ENCODE measurements at places on chromosomes 1 and 21.

DNA sequence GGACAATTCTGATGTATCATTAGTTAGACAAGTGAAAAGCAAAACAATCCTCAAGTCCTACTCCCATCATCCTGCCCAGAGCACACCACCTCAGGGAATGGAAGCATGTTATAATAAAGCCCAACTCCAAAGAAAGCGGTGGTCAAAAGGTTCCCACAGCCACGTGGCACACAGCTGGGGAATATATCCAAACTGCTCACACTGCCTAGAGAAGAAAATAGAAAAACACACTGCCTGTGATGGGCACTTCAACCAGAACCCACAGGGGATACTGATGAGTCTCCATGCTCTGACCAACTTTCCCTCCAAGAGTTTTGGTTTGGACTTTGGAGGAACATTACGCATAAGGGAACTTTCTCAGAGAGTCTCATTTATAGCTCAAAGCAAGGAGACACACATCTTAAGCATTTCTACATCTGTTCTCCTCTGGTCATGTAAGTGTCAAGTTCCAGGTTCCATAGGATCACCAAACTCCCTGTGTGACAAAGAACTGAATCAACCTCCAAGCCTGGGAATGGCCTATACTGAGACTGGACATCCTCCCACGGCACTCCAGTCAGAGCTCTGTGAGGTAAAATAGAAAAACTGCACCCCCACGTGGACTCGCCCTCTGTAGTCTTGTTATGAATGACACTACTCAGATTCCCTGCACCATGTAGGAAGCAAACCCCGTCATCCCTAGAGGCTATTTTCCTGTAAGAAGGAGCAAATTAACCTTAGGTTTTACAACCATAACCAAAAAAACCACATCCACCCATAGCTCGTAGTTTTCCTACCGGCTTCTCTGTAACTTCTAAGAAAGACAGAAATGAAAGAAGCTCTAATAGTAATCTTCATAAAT, 12.2 kb downstream of the DSTYK start:
- DNase-seq: no peak

DNA sequence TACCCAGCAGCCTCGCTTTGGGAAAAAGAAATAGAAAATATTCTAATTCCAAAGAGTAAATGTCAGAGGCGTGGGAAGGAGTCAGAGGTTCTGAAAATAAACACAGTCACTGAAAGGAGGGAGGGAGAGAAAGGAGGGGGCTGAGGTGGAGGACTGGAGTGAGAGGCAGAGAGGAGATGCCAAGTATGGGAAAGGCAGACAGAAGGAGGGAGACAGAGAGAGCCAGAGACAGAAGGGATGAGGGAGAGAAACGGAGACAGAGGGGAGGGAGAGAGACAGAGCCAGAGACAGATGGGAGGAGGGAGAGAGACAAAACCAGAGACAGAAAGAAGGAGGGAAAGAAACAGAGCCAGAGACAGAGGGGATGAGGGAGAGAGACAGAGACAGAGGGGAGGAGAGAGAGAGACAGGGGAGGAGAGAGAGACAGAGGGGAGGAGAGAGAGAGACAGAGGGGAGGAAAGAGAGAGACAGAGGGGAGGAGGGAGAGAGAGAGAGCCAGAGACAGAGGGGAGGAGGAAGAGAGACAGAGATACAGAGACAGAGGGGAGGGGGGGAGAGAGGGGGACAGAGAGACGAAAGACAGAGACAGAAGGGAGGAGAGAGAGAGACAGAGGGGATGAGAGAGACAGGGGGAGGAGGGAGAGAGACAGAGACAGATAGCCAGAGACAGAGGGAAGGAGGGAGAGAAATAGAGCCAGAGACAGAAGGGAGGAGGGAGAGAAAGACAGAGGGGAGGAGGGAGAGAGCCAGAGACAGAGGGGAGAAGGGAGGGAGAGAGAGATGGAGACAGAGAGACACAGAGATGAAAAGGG, 525.5 kb downstream of the MATN1 start:
- no peak for DNase-seq

GRCh38 chr1:193533853-193534252, 347.4 kb upstream of the B3GALT2 start:
- DNase-seq: no peak

GRCh38 chr1:186442651-186443375, 18.1 kb downstream of the PDC start:
- no peak for DNase-seq

GRCh38 chr1:234520908-234521817, 42.2 kb upstream of the TARBP1 start:
- DNase-seq: no peak

- DNase-seq: no peak
Measured at GRCh38 chr1:23648576-23648975, 43.0 kb upstream of the RPL11 start.

DNA sequence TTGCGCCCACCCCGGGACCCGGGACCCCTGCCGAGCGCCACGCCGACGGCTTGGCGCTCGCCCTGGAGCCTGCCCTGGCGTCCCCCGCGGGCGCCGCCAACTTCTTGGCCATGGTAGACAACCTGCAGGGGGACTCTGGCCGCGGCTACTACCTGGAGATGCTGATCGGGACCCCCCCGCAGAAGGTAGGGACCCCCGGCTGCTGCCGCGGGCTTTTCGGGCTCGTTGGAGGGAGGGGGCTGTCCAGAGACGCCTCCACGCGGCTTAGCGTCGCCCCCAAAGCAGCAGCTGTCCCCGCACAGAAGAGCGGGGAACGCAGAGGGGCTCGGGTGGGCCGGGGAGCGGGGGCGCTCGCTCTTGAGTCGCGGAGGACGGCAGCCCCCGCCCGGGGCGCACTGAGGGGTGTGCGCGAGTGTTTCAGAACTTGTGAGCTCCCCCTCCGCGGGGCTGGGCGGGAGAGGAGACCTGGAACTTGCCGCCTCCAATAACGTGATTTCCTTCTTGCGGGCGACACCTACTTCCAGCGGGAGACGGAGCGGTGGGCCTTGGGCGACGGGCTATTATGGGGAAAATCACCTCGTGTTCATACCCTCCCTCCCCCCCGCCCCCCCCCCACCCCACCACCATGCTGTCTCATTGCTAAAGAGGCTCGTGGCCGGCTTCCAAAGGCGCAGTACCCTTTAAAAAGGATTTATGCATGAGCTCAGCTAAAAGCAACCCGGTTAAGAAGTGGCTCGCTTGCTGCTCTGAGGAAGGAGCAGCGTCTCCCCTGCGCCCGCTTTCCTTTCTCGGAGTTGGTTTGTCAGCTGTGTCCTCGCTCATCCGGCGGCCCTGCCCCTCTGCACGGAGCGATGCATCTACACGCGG, 664 bp downstream of the BACE2 start:
- DNase-seq: peak; percentile 44

DNA sequence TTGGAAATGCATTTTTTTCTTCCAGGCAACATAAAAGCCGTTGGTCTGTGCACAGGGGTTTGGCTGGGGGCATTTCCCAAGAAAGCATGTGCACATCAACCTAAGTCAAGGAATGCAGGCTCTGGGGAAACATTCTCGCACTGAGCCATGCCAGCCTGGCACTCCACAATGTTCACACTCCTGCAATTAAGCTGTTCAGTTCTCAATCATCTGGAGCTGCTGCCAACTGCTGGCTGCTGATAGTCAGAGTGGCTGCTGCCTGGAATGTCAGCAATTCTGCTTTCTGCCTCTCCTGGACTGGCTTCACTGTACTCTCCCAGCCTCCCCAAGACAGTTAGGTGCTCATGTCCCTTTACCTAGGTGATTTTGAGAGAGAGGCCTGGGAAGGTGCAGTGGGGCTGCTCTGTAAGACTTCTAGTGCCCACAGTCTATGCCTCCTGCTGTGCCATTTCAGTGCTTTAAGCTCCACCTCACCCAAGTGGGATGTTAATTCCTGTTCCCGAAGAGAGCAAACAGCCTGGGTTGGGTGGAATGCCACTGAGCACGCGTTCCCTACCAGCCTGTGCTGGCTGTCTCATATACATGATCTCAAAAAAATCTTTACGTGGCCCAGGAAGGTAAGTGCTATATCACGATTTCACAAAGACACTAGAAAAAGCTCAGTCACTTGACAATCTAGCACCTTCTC, 131.7 kb downstream of the BRINP2 start:
- DNase-seq: no peak

Data from iPS-NIHi11 (cell line).